ENCODE measurements at places on chromosomes 2 and 18.

DNA sequence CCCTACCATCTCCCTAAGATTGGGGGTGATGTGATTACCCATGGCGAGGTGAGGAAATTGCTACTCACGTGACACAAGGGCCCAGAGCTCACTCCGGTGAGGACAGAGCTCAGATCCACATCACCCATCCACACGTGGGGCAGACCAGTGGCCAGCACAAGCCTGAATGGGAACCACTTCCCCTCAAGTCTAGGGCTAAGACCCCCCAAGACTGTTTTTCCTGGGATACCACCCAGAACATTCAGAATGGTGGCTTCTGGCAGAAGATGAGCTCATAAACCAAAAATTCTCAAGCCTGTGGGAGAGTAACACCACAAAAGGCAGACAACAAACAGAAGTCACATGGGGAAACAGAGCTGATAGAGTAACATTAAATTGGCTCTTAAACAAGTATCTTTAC, 321.4 kb downstream of the ALK start:
- no peak for DNase-seq

GRCh38 chr2:137252934-137253333, 487.6 kb downstream of the THSD7B start:
- DNase-seq: no peak

DNA sequence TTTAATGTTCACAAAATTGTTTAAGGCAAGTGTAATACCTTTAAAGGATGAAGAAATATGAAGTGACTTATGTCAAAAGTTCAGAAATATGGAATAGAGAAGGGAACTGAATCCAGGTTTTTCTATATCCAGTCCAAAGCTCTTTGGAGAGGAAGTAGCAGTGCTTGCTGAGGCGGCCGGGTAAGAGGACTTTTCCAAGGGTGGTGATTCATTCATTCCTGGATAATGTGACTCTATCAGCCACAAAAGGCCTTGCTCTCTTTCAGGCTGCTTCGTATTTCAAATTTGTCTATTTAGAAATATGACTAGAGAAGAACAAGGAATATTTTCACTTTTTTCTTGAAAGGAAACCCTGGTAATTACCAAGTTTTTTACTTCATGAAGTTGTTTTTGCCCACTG, 830.1 kb upstream of the ZEB2 start:
- no peak for DNase-seq

GRCh38 chr2:142714600-142714999, 162.9 kb upstream of the KYNU start:
- no peak for DNase-seq

GRCh38 chr2:161843936-161844335, 219.7 kb downstream of the SLC4A10 start:
- no peak for DNase-seq

Data from stimulated activated CD8-positive, alpha-beta memory T cell treated with anti-CD3 and anti-CD28 coated beads, Interleukin-7, amount 100 ng/mL, for 24 hours (primary cell).